ENCODE measurements at places on chromosomes 1 and 21.

GRCh38 chr1:167369933-167370332 is 148.4 kb downstream of the CD247 start:
- no peak for DNase-seq

DNA sequence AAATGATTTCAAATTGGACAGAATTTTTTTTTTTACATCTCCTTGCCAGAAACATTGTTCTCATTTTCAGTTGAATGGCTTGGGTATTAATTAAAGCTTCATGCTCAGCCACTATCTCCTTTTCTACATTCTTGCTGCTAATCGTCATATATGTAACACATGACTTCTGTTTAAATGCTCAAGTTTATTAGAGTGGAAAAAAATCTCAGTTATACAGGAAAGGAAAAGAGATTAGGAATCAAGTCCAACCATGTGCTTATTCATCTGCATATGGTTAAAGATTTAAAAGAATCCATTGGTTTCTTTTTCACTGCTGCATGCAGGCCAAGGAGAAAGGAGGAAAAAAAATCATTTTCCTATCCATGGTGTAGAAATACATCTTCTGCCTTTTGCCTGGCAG is 47.3 kb upstream of the CNN3 start:
- DNase-seq: no peak

GRCh38 chr1:43300378-43301094 is at the start of gene TIE1:
Gene TIE1 (plus strand): TSS chr1:43300982. CDS start chr1:43301072, 90 bp downstream.
- DNase-seq: no peak

DNA sequence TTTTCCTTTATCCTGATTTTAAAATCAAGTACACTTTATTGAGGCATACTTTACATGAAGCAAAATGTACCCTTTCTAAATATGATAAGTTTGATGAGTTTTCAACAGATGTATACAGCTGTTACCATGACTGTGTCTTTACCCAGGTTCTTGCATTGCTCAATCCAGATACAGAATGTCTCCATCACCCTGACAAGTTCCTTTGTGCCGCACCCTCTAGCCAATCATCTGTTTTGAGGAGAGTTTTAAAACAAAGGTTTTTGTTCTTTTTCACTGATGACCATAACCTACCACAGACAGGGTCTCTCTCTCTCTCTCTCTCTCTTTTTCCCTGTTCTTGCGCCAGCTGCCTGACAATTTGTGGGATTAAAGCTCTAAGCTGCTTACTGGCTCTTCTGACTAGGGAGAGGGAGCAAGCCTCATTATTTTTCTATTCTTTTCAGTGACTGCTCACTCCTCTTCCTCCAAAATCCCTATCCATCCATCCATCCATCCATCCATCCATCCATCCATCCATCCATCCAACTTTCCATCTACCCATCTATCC is 1.2 kb upstream of the KCNE1 start:
- DNase-seq: no peak

GRCh38 chr1:112344754-112345423 is 51.1 kb upstream of the CTTNBP2NL start:
- DNase-seq: no peak

GRCh38 chr1:212635141-212635631 is 26.6 kb downstream of the ATF3 start:
- DNase-seq: no peak

- DNase-seq: no peak
These were observed 1888.6 kb downstream of the MRPL39 start for GRCh38 chr21:23718446-23719285.

GRCh38 chr1:48266576-48266975 is 44.1 kb downstream of the SLC5A9 start:
- DNase-seq: no peak

- no peak for DNase-seq
These were observed 101.7 kb upstream of the ETV3 start for GRCh38 chr1:157239936-157240335.

Data from activated gamma-delta T cell treated with Interleukin-2 at 50 U/mL for 16 hours (primary cell).